ENCODE measurements at places on chromosomes 4 and X.

DNA sequence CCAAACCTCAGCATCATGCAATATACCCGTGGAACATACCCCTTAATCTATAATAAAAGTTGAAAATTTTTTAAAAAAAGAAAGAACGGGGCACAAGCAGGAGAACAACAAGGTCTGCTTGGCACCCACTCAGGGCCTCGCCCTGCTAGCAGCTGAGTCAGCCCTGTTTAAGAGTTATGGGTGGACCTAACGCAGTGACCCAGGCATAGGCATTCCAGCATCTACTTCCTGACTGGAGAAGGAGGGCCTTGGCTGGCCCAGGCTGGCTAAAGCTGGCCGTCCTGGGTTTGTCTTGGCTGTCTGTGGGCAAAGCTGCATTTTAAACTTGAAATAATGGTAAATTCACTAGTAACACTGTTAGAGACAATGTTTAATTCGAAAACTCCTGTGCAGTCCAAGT is 236.7 kb upstream of the PGRMC2 start:
- DNase-seq, result no peak
- no peaks in the 10 kb centered on the region for H3K36me3 ChIP-seq
- no peak overlapping the region for H3K4me3 ChIP-seq
- H3K27ac ChIP-seq, result no peak overlapping the region
- H3K27me3 ChIP-seq, result peaks cover 4% of the 10 kb centered on the region
- H3K4me1 ChIP-seq, result no peaks in the 10 kb centered on the region

- no peak overlapping the region for H3K27ac ChIP-seq
- H3K4me1 ChIP-seq, result peaks cover 31% of the 10 kb centered on the region
- no peak for DNase-seq
- no peak overlapping the region for H3K4me3 ChIP-seq
- H3K27me3 ChIP-seq, result no peaks in the 10 kb centered on the region
Measured at GRCh38 chr4:173187732-173188131, 19.1 kb downstream of the GALNT7 start.

- no peak for DNase-seq
- no peaks in the 10 kb centered on the region for H3K4me1 ChIP-seq
- no peak overlapping the region for H3K27ac ChIP-seq
- no peaks in the 10 kb centered on the region for H3K27me3 ChIP-seq
Measured at GRCh38 chr4:58734030-58734674, 1624.0 kb upstream of the IGFBP7 start.

DNA sequence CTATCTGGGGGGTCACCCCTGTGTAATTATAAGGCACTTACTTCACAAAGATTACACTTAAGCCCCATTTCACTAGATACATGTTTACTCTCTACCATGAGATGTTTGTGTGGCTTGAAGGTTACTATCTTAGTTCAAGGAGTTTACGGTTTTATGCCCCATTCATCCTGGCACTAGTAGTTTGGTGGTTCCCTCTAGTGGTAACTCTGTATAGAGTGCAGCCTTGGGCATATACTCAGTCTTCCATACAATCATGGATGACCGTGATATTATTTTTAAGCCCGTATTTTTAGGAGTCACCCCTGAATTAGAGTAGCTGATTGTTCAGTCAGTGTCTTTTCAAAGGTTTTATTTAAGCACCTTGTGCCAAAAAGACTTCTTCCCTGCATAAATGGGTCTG is 109.9 kb upstream of the FAM47C start:
- no peak overlapping the region for H3K27ac ChIP-seq
- no peak for DNase-seq
- H3K36me3 ChIP-seq, result no peaks in the 10 kb centered on the region
- H3K27me3 ChIP-seq, result no peaks in the 10 kb centered on the region
